ENCODE measurements at places on chromosomes 7 and 10. TPM values are rescaled to one million over a fixed set of nuclear protein-coding genes. Genes with fewer than 3 reads are reported as not detected.
A peak's percentile ranks its signal among the peaks of the same experiment; 100 is the strongest.

DNA sequence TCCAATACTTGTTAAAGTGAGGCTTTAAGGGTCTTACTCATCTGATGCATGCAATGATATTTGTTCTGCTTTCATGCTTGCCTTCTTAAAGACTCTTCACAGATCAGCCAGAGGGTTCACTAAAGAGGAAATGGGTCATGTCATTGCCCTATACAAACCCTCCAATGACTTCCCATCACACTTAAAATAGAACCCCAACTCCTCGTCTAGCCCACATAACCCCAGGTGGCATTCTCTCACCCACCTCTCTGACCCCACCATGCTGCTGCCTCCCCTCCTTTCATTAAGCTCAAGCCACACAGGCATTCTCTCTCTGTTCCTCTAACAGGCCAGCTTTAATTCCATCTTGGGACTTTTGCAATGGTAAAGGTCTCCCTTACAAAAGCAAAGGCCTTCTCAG lies 253.6 kb downstream of the GRID1 start:
- no peaks in the 10 kb centered on the region for H3K27me3 ChIP-seq
- no peak overlapping the region for H3K4me3 ChIP-seq
- no peak for DNase-seq
- H3K36me3 ChIP-seq, result no peaks in the 10 kb centered on the region

DNA sequence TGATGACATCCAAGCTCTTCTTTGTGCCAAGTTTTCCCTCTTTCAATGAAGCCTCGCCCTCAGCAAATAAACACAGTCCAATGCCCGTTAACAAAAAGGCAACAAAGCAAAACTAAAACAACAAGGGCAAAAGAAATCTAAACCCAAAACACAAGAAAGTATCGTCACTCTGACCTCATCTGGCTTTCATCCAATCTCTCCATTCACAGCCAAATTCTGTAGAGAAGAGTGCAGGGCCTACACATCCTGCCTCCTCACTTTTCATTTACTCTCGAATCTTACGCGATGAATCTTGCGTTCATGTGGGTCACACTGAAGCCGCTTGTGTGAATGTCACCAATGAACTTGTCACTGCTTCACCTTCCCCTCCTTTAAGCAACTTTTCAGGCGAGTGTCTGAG lies 15.9 kb upstream of the AKR1E2 start:
- peak; percentile 16 for DNase-seq
- H3K27me3 ChIP-seq, result no peaks in the 10 kb centered on the region
- peaks cover 19% of the 10 kb centered on the region for H3K4me1 ChIP-seq
- peak overlapping the region; percentile 40 for H3K27ac ChIP-seq

GRCh38 chr7:66099551-66100407 lies 14.9 kb upstream of the CRCP start:
- peaks cover 11% of the 10 kb centered on the region for H3K36me3 ChIP-seq
- no peaks in the 10 kb centered on the region for H3K27me3 ChIP-seq
- DNase-seq, result peak; percentile 95
- H3K4me3 ChIP-seq, result peak overlapping the region; percentile 92
- peaks cover 18% of the 10 kb centered on the region for H3K4me1 ChIP-seq
- peak overlapping the region; percentile 67 for H3K27ac ChIP-seq

- peaks cover 12% of the 10 kb centered on the region for H3K4me1 ChIP-seq
- H3K27me3 ChIP-seq, result no peaks in the 10 kb centered on the region
- H3K27ac ChIP-seq, result no peak overlapping the region
- no peak for DNase-seq
- H3K4me3 ChIP-seq, result no peak overlapping the region
These were observed 331.6 kb downstream of the GFRA1 start for GRCh38 chr10:115941361-115941771.

GRCh38 chr10:124708246-124708779 lies 35.9 kb downstream of the FAM53B start:
- peaks cover 31% of the 10 kb centered on the region for H3K4me1 ChIP-seq
- H3K27me3 ChIP-seq, result no peaks in the 10 kb centered on the region
- no peak overlapping the region for H3K4me3 ChIP-seq
- no peak for DNase-seq
- H3K36me3 ChIP-seq, result no peaks in the 10 kb centered on the region
- peak overlapping the region; percentile 81 for H3K27ac ChIP-seq

GRCh38 chr7:98970805-98971204 lies 92.5 kb downstream of the TRRAP start:
- DNase-seq, result no peak
- no peaks in the 10 kb centered on the region for H3K27me3 ChIP-seq
- peaks cover 93% of the 10 kb centered on the region for H3K36me3 ChIP-seq

- H3K27ac ChIP-seq, result peak overlapping the region; percentile 49
- no peak overlapping the region for H3K4me3 ChIP-seq
- peaks cover 12% of the 10 kb centered on the region for H3K36me3 ChIP-seq
- H3K27me3 ChIP-seq, result no peaks in the 10 kb centered on the region
These were observed 5.4 kb downstream of the ZC3HAV1 start for GRCh38 chr7:139104091-139104450.

The CLRN3 gene
- total RNA-seq, result not detected

The RRP12 gene
- total RNA-seq, result 66.1 TPM

The PNLIP gene
- total RNA-seq, result not detected

The FEZF1 gene
- total RNA-seq, result not detected
